Testis (tissue), 5 donors: ENCODE measurements at places on chromosomes 3 and 15. TPM values are rescaled to one million over a fixed set of nuclear protein-coding genes. Genes with fewer than 3 reads are reported as not detected.

The TMEM108 gene
- total RNA-seq = 13.9 TPM

The CYP11A1 gene
- 74.3 TPM for total RNA-seq

The FOXB1 gene
- total RNA-seq = 1.5 TPM

The SNX1 gene
- 79.1 TPM for total RNA-seq

The GOLGA8T gene
- 4.1 TPM for total RNA-seq

The BUB1B gene
- total RNA-seq = 66.2 TPM
